COLO829 (cell line): ENCODE measurements at places on chromosomes 5 and 9.

DNA sequence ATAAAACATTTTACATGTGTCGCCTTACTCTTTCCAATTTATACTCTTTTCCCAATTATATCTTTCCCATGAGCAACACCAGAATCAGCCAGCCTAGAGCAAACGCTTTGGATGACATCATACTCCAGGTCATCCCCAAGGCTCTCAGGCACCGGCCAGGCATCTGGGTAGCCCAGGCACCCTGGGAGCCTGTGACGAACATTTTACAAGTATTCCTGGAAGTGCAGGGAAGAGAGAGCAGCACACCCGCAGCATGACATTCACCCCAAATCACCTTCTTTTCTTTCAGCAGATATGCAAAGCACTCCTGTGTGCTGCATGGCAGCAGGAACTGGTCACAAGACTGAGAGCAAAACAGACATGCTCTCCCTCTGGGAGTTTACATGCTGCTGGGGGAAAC is 75.7 kb upstream of the SMIM23 start:
- DNase-seq, result no peak

DNA sequence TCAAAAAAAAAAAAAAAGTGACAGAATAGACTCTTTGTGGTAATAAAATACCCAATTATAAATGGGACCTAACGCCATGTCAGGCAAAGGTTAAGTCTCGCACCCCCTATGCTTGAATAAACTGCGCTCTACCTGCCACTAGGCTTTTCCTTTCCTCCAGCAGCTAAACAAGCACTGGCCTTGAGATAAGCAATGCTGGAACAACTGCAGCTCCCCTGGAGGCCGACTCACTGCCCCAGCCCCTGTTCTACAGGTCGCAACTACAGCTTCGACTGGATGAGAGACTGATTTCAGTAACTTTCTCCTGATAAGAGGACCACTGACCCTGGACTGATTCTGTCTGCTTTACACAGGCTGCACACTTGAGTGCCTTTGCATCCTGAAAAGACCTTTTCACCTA is 210.2 kb downstream of the HSPA4 start:
- no peak for DNase-seq

GRCh38 chr5:173395257-173395932 is 67.2 kb upstream of the STC2 start:
- no peak for DNase-seq

DNA sequence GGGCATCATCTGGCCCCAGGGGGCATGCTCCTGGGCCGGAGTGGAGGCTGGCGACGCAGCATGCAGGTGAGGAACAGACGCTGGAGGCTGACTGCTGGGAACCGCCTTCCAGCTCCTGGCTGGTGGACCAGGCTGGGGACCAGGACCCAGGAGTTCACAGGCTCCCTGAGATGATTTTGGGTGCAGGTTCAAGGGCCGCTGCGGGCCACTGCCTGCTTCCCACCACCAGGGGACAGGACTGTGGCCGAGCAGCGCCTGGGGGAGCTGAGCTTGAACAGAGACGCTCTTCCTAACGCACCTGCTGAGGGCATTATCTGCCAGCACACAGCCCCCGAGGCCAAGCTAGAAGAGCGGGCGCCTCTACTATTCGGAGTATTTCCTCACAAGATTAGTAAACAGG is 132.1 kb upstream of the RAPGEF1 start:
- no peak for DNase-seq

- peak; percentile 51 for DNase-seq
Measured at GRCh38 chr5:134525683-134526482, 413 bp downstream of the JADE2 start.

GRCh38 chr5:139772089-139772791 is 23.4 kb upstream of the PSD2 start:
- no peak for DNase-seq

- no peak for DNase-seq
Measured at GRCh38 chr5:23132231-23132630, 279.1 kb upstream of the CDH12 start.

DNA sequence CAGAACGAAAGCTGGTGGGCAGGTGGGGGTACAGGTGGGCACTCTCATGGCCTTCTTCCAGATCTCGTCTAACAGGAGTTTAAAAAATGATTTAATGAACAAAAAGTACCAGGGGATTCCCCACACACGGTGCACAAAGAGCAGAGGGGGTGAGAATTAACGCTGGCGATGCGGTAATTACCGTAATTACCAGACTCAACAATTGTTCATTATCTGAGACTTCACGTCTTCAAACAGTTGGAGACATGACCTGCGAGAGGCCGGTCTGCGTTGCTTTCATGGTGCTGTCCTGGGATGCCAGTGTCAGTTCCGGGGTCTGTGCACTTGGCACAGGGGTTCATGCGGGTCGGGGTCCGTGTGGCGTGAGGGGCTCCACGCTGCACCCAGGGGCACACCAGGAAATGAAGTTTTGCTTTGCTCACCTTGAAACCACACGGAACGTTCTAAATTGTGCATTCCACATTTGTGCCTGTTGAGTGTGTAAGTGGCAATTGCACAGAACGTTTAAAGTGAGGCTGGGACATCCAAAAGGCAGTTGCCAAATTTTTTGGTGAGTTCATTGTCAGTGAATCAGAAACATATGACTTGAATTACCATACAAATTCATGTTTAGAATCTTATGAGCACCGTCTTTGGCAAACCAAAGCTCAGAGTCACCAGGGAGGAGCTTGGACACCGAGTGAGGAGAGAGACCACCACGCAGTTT is 256.4 kb upstream of the IRX1 start:
- DNase-seq, result no peak

GRCh38 chr5:143128412-143129071 is 274.9 kb downstream of the NR3C1 start:
- no peak for DNase-seq

DNA sequence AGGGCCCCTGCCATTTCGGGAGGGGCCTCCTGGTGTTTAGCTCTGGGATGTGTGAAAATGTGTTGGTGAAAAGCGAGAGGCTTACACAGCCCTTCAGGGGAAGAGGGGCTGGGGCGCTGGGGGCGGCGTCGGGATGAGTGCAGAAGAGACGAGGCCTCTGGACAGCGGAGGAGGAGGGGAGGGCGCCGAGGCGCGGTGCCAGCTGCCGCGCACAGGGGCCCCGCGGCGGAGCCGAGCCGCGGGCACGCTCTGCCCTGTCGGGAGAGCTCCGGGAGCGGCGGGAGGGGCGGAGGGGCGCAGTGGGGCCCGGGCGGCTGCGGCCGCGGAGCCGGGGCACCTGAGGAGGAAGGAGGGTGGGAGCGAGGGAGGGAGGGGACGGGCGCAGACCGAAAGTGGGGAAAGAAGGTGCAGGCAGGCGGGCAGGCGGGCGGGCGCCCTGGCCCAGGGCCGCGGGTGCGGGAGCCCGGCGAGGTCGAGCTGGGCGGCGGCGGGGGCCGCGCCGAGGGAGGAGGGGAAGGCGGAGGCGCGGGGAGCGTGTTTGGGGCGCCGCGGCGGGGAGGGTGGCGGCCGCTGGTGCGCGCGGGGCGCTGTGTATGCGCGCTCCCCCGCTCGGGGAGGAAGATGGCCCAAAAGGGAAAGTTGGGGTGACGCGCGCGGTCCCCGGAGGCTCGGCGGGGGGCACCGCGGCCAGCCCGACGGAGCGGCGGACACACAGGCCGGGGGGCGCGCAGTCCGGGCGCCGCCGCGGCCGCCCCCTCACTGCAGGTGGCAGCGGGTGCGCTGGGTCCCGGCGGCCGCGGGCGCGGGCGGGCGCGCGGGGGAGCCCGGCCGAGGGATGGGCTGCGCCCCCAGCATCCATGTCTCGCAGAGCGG is at the start of gene PDE8B:
Gene PDE8B (plus strand): TSS at position 590 of the 873 bp plus-strand sequence. CDS start 246 bp downstream, at position 836.
- DNase-seq, result no peak

DNA sequence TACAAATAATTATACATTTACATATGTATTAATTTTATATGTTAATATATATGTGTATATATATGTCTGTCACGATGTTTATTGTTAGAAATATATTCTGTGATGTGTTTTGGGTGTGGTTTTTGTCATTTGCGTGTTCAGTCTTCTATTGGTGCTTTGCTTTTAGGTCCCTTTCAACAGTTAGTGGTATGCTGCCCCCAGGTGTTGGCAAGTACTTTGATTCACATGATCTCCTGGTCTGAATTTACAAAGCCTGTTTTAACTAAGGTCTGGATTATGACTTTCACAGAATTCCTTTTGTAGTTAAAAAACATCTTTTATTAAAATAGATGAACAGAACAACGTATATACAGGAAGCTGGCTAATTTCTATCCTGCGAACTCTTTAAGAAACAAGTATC is 271.5 kb downstream of the CCDC171 start:
- DNase-seq, result no peak

- no peak for DNase-seq
Measured at GRCh38 chr9:16318516-16319060, 551.9 kb downstream of the BNC2 start.

- no peak for DNase-seq
Measured at GRCh38 chr9:137084526-137084925, 2.3 kb upstream of the MAN1B1 start.

DNA sequence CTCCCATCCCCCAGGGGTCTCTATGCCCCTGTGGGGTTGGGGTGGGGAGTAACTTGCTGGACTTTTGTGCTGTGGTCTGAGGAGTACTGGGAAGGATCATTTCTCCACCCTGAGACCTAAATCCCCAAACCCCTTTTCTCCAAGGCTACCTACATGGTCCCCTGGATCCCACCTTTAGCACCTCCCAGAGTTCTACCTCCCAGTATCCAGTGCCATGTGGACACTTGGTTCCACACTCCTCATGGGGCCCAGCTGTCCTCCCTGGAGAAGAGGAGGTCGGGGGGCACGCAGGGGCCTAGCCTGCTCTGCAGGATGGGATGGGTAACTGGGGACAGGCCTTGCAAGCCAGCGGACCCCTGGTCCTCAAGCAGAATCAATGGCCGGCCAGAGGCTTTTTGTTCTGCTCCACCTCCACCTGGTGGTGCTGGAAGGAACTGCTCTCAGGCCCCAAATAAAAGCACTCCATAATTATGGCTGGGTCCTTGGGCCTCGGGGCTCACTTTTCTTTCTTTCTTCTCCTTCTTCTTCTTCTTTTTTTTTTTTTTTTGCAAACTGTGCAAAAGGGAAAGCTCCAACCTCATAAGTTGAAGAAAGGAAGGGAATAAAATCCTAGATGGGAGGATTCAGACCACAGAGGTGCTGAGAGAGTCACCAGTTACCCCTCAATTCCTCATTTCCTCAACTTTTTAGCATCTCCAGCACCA is 68.4 kb downstream of the PSD2 start:
- DNase-seq, result peak; percentile 58

GRCh38 chr9:129930743-129931142 is 95.5 kb downstream of the USP20 start:
- DNase-seq, result no peak

GRCh38 chr9:744790-745484 is 96.6 kb upstream of the DMRT1 start:
- DNase-seq, result no peak

- no peak for DNase-seq
Measured at GRCh38 chr9:97749928-97750327, 52.8 kb upstream of the XPA start.

GRCh38 chr9:116763770-116764169 is 76.7 kb downstream of the TRIM32 start:
- DNase-seq, result no peak

DNA sequence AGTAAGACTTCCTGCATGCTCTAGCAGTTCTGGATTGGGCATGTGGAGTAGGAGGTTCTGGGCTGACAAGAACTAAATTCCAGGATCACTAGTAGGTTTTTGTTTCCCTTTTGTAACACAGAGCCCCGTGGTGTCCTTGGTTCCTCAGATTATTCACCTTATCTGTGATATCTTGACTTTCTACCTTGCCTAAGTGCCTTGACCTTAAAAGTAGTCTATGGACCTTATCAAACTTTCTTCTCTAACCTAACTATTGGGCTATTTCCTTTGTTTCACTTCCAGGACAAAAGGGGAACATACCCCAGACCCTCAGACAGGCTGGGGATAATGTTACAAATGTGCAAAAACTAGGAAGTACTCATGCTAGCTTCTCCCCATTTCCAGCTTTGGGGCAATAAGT is 595.3 kb downstream of the PSAT1 start:
- no peak for DNase-seq

- no peak for DNase-seq
Measured at GRCh38 chr9:108845947-108846346, 9.8 kb downstream of the ACTL7B start.

GRCh38 chr5:172624996-172625964 is 15.8 kb upstream of the NEURL1B start:
- DNase-seq, result no peak

- no peak for DNase-seq
Measured at GRCh38 chr9:114504341-114505186, 709 bp downstream of the WHRN start.

GRCh38 chr5:173714551-173715428 is 98.3 kb upstream of the BOD1 start:
- no peak for DNase-seq

GRCh38 chr5:167982-168660 is 23.2 kb upstream of the LRRC14B start:
- no peak for DNase-seq

DNA sequence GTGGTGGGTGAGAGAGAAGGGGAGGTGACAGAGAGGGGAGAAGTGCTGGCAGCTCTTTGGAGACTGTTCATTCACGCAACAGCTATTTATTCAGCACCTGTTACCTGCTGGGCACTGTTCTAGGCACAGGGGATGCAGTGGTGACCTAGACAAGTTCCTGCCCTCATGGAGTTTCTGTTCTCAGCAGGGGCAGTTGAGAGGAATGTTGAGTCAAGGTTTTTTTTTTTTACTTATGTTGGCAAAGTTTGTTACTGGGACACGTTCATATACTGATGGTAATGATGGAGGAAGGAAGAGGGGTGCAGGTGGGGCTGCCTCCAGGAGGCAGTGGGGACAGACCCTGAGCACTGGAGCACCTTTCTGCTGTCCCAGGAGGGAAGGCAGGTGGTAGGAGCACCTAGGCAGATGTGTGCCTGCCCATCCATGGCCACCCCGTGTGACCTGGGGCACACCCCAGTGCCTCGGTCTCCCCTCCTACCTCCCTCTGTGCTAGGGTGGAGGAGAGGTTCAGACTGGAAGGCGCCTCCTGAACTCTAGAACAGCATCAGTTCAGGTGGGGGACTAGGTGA is 49.4 kb upstream of the SLC25A51 start:
- DNase-seq, result no peak

DNA sequence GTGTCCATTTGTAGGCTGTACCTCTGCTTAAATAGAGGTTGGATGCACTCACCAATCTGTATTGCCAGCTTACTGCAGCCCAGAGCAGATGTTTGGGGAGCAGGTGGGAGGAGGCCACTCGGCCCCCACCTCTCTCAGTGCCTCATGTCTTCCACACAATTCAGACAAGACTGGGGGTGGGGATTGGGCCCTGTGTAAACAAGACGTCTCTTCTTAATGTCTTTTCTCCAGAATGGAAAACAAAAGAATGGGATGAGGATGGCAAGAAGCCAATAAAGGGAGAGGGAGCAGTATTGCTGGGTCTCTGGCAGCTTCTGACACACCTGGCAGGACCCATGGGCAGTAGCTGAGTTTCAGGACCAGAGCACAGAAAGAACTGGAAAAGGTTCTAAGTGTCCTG is 64.9 kb downstream of the SIL1 start:
- DNase-seq, result no peak

GRCh38 chr9:120933310-120934055 is 6.9 kb upstream of the TRAF1 start:
- DNase-seq, result no peak

GRCh38 chr5:54093081-54093492 is 217.3 kb downstream of the ARL15 start:
- peak; percentile 64 for DNase-seq

- no peak for DNase-seq
Measured at GRCh38 chr9:28423255-28423654, 850.0 kb upstream of the C9orf72 start.
